ENCODE measurements at places on chromosomes 11 and 22.

- DNase-seq = no peak
Observed at GRCh38 chr11:41102471-41102870, 357.0 kb downstream of the LRRC4C start.

DNA sequence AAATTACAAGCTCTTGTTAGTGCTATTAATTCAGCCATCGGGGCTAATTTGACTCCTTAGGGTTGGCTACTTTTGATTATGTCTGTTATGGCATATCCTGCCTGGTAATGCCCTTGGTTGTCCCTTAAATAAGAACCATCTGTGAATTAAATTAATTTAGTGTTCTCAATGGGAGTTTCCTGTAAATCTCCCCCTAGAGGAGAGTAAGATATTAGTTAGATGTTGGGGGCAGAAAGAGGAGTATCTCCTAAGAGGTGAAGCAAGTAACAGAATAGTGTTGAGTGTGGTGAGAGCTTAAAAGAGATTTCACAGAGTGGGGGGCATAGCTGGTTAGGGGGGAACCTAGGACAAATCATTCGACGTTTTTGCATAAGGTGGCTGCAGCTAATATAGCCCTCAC is 1126.9 kb downstream of the JRKL start:
- no peak for DNase-seq

DNA sequence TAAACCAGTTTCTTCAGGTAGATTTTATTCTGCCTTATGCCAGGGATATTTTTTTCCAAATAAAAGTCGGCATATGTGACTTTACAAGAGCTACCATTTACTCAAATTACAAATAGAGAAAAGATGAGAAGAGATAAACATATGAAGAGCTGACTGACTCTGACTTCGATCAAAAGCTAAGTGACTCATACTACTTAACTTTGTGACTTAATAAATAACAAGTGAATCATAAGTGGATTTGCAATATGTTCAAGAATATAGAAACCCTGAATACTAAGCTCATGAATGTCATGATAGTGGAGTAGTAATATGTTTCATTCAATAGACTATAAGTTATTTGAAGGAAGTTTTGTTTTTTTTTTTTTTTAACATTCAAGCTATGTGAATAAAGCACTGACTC is 130.5 kb upstream of the ANO3 start:
- no peak for DNase-seq

DNA sequence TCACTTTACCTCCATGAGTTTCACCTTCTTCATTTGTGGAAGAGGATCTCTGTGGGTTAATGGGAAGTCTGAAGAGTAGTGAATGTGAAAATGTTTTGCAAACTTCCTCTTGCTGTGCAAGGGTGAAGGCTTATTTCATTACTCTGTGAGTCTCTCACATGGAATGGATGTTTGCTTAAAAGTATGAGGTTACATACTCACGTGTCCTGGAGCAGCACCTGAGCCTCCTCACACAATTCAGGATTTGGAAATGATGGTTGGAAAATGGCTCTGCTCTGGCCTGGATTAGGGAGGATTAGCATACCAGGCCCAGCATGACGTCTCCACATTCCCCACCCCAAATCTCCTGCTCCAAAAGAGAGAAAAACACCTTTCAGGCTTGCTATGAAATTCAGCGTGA is 4.8 kb downstream of the GRAMD1B start:
- DNase-seq = no peak

GRCh38 chr22:19508024-19508776 is 16.0 kb downstream of the CLDN5 start:
- no peak for DNase-seq

- DNase-seq = no peak
Observed at GRCh38 chr11:36249246-36249645, 40.0 kb downstream of the COMMD9 start.

DNA sequence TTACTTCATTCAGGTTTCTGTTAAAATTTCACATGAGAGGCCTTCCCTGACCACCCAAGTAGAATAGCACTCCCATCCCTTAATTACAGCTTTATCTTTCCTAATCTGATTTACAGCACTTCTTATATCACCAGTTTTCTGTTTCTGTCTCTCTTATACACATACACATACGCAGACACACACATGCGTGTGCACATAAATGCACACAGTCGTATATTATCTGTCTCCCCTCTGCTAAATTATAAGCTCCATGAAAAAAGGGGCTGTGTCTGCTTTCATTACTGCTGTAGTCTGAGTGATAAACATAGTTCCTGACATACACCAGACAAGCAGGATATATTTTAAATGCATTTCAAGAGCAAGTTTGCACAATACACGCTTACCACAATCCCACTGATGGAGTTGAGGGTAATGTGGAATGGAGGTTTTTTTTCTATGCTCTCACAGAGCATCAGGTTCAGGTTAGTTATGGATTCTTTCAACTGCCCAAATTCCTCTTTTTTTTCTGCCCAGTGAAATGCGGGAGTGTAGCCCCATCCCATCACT is 13.7 kb upstream of the TOP3B start:
- DNase-seq = no peak

DNA sequence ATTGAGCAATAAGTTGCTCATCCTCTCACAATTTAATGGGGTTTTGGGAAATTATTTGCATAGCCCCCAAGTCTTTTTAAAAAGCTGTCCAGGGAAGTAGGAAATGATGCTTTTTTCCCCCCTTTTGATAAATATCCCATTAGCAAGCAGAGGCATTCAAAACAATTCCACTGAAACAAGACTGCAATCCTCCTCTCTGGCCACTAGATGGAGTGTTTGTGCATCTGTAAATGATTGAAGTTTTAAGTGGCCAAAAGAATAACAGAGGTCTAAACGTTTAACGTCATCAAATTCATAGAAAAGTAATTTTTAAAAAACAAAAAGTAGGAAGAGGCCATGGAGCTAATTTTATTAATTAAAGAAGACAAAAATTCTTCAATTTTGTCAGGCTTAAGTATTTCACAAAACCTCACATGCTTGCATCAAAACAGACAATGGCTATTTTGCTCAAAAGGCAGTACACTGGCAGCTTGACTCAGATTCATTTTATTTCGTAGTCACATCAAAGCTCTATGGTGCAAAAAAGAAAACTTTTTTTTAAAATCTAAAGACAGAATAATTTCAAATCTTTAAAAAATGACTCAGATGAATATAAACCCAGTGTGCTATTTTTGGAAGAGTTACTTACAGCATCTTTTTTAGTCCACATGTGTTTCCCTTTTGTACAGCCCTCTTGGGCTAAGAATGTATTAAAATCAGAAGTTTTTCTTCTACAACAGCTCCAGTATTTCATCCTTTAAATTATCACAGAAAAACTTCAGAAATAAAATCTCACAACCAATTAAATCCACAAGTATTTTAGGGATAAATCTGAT is 17.8 kb downstream of the CHORDC1 start:
- DNase-seq = no peak

DNA sequence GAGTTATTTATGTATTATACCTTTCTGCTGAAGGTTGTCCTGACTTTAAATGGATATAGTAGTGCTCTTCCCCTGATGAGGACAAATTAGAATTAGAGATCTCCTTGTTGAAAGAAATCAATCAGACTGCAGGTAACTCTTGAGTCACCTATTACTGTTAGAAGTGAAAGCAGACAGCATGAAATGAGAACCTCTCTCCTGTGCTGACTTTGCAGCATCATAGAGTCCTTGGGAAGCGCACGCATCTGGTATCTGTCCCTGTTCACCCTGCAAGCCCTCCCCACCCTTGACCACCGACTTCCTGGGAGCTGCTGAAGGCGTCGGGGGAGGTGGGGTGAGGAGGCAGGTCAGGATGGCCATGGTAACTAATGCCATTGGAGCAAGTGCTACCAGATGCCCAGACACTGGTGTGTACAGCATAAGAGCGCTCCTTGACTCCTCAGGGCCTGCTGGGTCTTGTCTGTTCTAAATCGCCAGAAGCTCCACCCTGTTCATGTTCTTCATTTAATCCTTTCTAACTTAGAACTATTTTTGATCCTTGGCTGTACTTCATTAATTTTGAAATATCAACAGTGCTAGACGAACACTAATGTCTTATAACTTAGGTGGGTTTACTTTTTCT is 143.9 kb downstream of the WNT7B start:
- DNase-seq = no peak

- DNase-seq = no peak
Observed at GRCh38 chr11:34235189-34235588, 122.6 kb downstream of the ABTB2 start.

- no peak for DNase-seq
Observed at GRCh38 chr22:24216541-24217209, 28.2 kb downstream of the GGT5 start.

- no peak for DNase-seq
Observed at GRCh38 chr11:44470854-44471253, 94.6 kb upstream of the CD82 start.

Data from stimulated activated CD4-positive, alpha-beta T cell treated with anti-CD3 and anti-CD28 coated beads, Interleukin-1b, Interleukin-23, amount 100 ng/mL, for 1 hour (primary cell).